Activated T-helper 1 cell treated with anti-CD3 and anti-CD28 coated beads, Interleukin-2, amount 50 U/mL, for 16 hours (primary cell): ENCODE measurements at places on chromosomes 7 and 10.

- DNase-seq = no peak
Observed at GRCh38 chr10:123415523-123415922, 250.6 kb upstream of the GPR26 start.

GRCh38 chr7:139430443-139430842 lies 53.0 kb downstream of the KLRG2 start:
- DNase-seq = no peak

- no peak for DNase-seq
Observed at GRCh38 chr7:31020652-31021051, 31.5 kb upstream of the ADCYAP1R1 start.

DNA sequence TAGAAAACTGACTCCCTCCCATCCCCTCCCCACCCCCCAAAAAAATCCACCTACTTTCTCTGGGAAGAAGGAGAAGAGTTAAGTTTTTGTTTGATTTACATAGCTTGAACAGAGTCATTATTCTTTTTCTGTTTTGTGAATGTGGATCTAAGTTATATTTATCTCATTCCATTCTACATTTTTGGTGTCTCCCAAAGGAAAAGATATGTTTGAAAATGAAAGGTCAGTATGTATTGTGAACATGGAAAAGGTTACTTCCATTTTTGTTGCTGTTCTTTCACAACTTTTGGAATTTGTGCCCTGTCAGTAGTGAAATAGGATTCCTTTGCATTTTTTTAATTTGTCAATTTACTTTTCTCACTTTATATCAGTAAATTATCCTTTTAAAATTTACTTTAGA lies 547.9 kb downstream of the SUGCT start:
- DNase-seq = no peak

GRCh38 chr10:131676046-131676799 lies 224.6 kb upstream of the PPP2R2D start:
- DNase-seq = no peak

DNA sequence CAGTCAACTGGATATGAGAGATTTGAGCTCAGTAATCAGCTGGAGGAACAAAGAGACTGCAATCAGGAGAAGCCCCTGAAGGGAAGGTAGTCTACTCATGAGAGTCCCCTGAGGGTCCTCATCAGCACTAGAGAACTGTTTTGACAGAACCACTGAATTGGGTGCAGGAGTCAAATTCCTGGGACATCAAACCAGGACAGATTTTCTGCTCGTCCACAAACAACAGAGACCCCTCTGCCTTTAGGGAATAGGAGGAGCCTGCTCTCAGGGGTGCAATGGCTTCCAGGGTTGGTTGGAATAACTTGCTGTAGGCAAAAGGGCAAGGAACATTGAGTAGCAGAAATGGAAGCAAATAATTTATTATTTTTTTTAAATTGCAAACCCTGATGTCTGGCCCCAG lies 21.9 kb upstream of the NEUROD6 start:
- no peak for DNase-seq

DNA sequence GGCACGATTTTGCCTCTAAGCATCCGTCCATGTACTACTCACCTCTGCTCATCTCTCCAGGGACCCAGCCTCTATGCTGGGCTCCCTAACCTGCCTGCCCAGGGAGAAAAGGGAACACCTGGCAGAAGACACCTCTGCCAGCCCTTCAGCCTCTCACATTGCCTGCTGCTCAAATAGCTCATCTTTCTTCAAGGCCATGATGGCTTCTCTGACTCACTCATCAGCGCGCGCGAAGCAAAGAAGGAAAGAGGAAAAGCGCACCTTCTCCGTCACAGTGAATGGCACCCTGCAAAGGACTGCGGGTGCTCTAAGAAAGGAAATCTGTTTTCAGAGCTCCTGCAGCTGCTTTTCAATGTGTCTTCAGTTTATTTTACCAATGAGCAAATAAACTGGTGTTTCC lies 174.0 kb downstream of the PRKAG2 start:
- DNase-seq = no peak
